ENCODE measurements at places on chromosomes 2 and 18.

- no peak for DNase-seq
Observed at GRCh38 chr2:8334866-8335325, 347.0 kb upstream of the ID2 start.

DNA sequence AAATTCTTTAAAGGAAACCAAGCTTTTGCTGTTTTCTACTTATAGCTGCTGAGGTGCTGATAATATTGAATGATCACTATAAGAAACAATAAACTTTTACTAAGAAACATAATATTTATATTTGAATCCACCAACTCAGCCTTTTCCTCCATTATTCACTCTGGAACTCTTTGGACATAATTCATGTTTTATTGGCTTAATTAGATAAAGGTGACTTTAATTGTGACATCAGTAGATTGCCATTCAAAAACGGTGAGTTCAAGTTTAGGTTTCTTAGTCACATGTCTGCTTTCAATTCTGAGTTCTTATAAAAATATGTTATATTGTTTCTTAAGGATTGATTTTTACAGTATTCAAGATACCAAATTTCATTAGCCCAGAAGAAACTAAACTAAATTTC lies 24.0 kb downstream of the CCDC85A start:
- no peak for DNase-seq

DNA sequence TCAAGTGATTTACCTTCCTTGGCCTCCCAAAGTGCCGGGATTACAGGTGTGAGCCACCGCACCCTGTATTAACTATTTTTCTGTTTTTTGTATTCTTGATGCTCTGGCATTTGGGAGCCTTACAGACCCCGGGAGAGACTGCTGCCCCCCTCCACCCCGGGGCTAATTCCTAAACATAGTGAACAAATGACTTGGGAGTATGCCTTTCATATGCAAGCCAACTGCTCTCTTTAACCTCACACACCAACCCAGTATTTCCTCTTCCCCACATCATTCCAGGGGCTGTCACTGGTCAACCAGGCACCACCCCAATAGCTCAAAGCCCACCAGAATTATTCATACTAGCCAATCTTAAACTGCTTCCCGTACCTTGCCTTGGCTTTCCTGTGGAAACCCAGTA lies 79.7 kb downstream of the PDK1 start:
- no peak for DNase-seq

DNA sequence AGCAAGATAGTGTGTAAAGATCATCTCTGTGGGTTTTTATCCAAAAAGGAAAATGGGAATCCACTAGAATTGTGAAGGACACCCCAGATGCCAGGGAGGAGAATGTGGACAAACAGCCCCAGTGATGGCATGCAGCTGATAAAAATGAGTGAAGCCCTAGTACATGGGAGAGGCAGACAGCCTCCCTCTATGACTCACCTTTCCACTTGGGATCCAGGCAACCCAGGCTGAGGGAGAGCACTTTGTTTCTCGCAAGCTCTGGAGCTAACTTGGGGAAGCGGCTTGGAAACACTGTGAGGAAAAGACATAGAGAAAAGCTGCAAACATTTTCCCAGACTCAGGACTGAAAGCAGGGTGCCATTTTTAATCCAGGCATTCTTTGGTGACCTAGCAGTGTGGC lies 5.3 kb upstream of the FLACC1 start:
- no peak for DNase-seq

GRCh38 chr2:218745559-218746469 lies 35.2 kb downstream of the TTLL4 start:
- no peak for DNase-seq

DNA sequence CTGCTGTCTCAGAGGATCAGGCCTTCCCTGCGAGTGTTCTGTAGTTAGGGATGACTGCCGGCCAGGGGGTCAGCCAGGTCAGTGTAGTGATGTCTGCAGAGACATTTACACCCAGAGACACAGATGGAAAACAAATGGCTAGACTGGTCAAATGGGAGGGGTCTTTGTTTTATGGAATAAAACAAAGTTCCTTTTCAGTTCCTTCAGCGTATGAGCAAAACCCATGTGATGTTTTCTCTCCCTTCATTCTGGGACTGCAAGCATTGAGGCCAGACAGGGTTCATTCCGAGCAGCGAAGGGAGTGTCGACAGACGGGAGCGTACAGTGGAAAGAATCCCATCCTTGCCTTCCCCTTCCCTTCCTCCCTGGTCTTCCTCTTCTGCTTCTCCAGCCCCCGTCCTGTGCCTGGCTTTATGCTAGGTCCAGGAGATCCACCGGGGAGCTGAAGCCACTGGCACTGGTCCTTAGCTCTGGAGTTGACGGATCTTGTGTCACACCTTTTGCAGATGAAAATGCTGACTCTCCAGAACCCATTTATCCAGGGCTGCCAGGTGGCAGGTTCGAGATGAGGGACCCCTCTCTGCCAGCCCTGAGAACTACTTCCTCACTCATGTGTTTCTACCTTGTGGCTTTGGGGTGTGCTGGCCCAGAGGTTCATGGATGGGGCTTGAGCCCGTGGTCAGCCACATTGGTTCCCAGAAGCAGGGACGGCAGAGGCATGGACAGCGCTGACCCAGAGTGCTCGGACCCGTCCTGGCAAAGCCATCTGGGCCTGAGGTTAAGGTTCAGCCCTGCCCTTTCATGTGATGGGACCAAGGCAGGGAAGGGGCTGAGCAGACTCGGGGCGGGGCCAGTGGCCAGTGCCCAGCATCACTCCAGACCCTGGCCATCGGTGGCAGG lies 24.2 kb downstream of the ITGB1BP1 start:
- no peak for DNase-seq

- DNase-seq, result no peak
Observed at GRCh38 chr2:12718015-12718671, 1.4 kb downstream of the TRIB2 start.

DNA sequence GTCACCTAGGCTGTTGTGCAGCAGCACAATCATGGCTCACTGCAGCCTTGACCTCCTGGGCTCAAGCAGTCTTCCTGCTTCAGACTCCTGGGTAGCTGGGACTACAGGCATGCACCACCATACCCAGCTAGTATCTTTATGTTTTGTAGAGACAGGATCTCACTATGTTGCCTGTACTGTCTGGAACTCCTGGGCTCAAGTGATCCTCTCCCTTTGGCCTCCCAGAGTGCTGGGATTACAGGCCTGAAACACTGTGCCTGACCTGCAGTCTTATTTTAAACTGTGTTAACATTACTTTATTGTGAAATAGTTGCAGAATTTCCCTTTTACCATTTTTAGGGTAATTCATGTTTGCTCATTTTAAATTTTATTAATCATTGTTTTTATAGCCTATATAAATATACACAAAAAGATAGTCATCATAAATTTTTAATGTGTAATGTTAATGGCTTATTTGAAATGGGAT lies 24.6 kb downstream of the EML4 start:
- DNase-seq, result no peak

GRCh38 chr2:64644458-64645382 lies 9.0 kb downstream of the SERTAD2 start:
- DNase-seq, result peak; percentile 40

- no peak for DNase-seq
Observed at GRCh38 chr18:23816740-23817139, 127.5 kb downstream of the LAMA3 start.

- DNase-seq, result no peak
Observed at GRCh38 chr18:78090584-78090983, 840.9 kb downstream of the GALR1 start.

DNA sequence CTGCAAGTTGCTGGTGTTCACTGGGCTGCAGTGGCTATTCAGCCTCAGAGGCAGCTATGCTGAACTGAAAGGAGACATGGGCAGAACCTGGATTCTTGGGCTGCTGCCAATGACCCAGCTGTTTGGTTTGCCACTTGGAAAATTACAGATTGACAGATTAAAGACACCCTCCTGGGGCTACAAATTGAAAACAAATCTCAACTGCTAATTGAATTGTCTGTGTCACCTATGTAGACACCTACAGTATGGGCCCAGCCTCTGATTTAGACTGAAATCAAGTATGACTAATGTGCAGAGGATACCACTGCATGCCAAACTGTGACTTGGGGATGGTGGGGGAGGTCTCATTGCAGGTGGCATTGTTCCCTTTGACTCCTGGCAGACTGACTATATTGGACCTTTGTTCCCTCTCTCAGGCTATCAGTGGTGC lies 42.8 kb downstream of the ITSN2 start:
- DNase-seq, result no peak

- no peak for DNase-seq
Observed at GRCh38 chr2:212843409-212844199, 305.0 kb upstream of the ERBB4 start.

DNA sequence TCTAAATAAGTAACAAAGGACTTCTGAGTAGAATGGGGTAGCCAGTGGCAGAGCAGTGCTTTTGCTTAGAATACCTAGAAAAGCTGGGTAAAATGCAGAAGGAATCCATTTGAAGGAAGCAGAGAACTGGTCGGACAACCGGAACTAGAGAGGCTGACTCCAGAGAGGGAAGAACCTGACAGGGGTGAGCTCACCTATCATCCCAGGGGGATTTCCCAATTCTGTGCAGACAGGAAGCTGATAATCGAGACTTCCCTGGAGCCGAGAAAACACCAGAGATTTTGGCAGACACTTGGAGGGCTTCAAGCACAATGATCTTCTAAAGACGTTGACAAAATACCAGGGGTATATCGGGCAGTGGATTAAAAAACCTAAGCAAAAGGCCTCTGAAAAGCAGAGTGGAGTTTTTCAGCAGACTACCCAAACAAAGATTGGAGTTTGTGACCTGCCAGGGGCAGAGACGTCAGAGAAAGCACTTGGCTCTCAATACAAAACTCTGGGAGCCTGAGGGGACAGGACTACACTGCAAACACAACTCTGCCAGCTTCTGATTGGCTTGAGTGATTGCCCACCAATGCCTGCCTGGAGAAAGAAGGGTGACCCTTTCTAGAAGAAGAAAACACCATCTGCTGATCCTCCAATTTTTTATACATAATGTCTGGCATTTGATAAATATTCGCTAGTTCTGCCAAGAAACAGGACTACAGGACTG lies 67.5 kb upstream of the TTN start:
- no peak for DNase-seq

DNA sequence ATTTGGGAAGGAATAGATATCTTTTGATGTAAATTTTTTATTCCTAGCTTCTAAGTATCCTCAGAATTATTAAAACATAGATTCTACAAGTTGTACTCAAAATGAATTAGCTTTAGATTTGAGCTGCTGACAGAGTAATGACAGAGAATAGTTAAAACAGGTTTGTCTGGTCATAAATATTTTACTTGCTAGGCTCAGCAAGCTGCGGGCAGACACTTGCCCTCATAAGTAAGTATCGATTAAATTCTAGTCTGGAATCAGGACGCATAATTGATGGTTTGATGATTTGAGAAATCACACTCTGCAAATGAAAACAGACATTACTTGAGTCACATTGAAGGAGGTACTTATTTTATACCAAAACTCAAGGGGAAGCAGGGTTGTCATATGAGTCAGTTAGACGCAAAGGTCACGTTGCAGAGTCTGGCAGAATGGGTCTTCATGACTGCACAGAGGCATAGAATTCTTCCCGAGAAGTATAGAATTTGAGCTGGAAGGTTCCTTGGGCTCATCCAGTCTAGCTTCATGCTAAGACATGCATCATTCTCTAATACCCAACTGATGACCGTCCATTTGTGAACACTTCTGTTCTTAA lies 27.5 kb downstream of the ARL4C start:
- DNase-seq, result no peak
